ENCODE measurements at places on chromosomes 13 and 19.

- no peak for DNase-seq
These were observed 35.5 kb upstream of the KLF12 start for GRCh38 chr13:74169676-74170075.

DNA sequence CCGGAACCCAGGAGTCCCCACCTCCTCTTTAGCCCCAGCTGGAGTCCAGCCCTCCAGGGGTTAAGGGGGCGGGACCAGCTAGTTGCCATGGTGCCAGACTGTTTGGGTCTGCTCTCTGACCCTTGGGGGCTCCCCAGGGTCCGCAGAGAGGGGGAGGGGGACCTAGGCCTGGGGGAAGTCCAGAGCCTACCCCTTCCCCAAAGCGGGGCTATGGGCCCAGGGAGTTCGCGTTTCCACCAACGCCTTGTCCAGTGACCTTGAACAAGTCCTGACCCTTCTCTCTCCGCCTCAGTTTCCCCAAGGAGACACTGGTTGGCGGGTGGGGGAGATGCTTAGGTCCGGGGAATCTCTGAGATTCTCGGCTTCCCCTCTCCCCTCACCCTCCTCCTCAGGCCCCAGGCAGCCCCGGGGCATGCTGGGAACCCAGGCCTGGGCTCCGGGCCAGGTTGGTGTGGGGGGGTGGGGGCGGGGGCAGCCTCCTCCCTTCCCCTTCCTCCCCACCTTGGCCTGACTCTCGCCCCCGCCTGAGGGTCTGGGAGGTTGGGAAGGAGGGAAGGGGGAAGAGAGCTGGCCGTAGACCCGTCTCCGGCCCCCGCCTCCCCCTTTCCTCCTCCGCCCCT lies 2.6 kb upstream of the SPACA6 start:
- DNase-seq, result peak; percentile 23

DNA sequence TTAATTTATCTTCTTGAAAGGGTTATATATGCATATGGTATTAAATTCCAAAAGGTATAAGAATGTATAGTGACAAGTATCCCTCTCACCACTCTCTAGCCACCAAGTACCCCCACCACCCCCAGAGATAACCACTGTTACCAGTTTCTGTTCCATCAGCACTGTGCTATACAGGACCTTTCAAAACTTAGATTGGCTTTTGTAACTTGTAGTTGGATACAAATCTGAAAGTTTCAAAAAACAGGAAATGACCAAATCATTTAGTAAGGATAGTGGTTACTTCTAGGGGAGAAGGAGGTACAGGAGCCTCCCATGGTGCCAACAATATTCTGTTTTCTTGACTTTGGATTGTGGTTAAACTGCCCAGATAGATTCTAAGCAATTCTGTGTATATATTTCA lies 56.7 kb downstream of the AKAP11 start:
- DNase-seq, result peak; percentile 19

DNA sequence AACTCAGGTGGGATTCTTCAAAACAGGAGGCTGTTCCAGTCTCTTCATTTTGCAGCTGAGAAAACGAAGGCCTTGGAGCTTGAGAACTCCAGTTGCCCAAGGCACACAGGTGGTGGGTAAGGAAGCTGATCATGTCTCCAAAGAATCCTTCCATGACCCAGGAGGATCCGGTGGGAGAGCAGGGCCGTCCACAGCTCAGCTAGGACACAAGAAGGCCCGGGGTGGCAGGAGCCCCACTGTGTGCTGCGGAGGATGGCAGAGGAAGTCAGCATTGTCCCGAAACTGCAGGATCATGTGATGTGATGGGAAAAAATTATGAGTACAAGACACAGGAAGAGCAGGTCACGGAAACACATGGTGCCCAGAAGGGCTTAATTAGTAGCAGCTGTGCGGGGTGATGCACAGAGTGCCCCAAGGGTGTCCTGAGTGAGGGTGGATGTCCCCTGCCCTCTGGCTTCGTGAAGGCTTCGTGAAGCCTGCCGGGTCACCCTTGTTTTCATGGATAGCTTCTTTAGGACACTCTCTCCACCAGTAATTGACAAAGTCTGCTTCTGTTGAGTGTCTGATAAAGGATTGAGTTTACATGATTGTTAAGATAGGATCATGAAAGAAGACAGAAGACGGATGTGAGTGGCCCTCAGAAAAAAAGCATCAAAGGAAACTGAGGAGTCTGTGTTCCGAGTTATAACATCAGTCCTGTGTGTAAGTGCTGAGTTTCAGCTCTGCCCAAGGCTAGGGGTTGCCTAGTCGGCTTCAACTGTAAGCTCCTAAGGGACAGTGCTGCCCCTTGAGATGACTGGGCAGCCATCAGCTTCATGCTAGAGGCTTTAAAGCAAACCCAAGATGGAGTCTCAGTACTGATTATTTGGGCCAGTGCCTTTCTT lies 33.8 kb upstream of the SACS start:
- no peak for DNase-seq

- no peak for DNase-seq
These were observed 13.4 kb upstream of the LENG8 start for GRCh38 chr19:54435551-54436016.

GRCh38 chr19:31152906-31153305 lies 196.3 kb downstream of the TSHZ3 start:
- no peak for DNase-seq

DNA sequence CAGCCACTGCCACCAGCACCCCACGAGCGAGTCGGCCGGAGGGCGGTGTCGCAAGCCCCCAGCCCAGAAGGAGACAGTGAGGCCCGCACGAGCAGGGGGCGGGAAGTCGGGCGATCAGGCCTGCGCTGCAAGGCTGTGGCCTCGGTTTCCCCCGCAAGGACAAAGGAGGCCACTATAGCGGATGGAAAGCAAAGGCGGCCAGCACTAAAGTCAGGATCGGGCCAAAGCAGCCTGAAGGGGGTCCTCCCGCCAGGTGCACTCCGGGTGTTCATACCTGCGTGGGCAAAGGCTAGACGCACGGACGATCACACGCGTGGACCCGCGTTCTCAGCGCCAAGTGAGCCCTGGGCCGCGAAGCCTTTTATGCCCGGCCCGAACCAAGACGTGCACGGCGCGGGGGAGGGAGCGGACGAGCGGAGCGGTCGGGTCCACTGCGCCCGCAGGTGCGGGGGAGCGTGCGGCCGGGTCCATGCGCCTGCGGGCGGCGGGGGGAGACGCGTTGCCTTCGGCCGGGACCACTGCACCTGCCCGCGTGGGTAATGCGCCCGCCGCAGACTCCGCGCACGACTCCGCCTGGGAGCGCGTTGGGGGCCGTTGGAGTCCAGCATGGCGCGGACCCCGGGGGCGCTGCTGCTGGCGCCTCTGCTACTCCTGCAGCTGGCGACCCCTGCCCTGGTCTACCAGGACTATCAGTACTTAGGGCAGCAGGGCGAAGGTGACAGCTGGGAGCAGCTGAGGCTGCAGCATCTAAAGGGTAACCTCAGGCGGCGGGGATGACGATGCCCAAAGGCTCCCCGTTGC lies at the start of the genes PRDX2 and THSD8:
Gene PRDX2, minus strand, starts transcription at position 335 of the 801 bp plus-strand sequence. CDS start 539 bp downstream, outside the sequence.
Gene THSD8, plus strand, starts transcription at position 604 of the 801 bp plus-strand sequence. Its CDS starts 3 bp downstream, at position 607.
- DNase-seq, result no peak

- DNase-seq, result no peak
These were observed 318.3 kb downstream of the IRS2 start for GRCh38 chr13:109468123-109468522.

- no peak for DNase-seq
These were observed 28.1 kb downstream of the MPND start for GRCh38 chr19:4371247-4372164.
